Vagina (tissue), 2 donors: ENCODE measurements at places on chromosomes 2 and 18. TPM values are rescaled to one million over a fixed set of nuclear protein-coding genes. Genes with fewer than 3 reads are reported as not detected.

Gene CHRNA1
- not detected for total RNA-seq

- H3K27ac ChIP-seq = no peak overlapping the region
- H3K4me1 ChIP-seq = no peaks in the 10 kb centered on the region
- H3K36me3 ChIP-seq = no peaks in the 10 kb centered on the region
- no peaks in the 10 kb centered on the region for H3K27me3 ChIP-seq
- H3K4me3 ChIP-seq = no peak overlapping the region
These were observed 69.3 kb downstream of the MARCO start for GRCh38 chr2:119011162-119011909.

- DNase-seq = no peak
- H3K4me1 ChIP-seq = no peaks in the 10 kb centered on the region
- H3K36me3 ChIP-seq = no peaks in the 10 kb centered on the region
- H3K4me3 ChIP-seq = no peak overlapping the region
These were observed 110.3 kb upstream of the TTN start for GRCh38 chr2:178917555-178917954.

DNA sequence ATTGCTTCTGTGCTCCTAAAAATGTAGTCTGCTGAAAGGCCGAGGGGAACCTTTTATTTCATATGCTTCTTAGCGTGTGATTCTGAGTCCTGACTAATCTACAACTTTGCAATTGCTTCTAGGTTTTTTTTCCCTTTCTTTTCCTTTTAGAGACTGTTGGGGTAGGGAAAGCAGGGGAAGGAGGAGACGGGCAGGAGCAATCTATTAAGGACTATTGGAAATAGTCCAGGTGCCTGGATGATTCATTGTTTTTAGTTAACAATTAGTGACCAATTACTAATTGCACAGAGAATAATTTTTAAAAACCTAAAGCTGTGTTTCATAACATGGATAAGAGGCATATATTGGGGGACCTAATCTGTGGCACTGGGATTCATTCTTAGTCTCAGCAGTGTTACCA lies 49.4 kb upstream of the STON1 start:
- peak overlapping the region; percentile 11 for H3K27ac ChIP-seq
- H3K4me1 ChIP-seq = no peaks in the 10 kb centered on the region
- no peaks in the 10 kb centered on the region for H3K27me3 ChIP-seq

- no peak for DNase-seq
- no peaks in the 10 kb centered on the region for H3K27me3 ChIP-seq
- H3K27ac ChIP-seq = no peak overlapping the region
- no peaks in the 10 kb centered on the region for H3K4me1 ChIP-seq
- no peak overlapping the region for H3K4me3 ChIP-seq
- H3K36me3 ChIP-seq = no peaks in the 10 kb centered on the region
These were observed 58.8 kb upstream of the NOL4 start for GRCh38 chr18:34283506-34283905.

DNA sequence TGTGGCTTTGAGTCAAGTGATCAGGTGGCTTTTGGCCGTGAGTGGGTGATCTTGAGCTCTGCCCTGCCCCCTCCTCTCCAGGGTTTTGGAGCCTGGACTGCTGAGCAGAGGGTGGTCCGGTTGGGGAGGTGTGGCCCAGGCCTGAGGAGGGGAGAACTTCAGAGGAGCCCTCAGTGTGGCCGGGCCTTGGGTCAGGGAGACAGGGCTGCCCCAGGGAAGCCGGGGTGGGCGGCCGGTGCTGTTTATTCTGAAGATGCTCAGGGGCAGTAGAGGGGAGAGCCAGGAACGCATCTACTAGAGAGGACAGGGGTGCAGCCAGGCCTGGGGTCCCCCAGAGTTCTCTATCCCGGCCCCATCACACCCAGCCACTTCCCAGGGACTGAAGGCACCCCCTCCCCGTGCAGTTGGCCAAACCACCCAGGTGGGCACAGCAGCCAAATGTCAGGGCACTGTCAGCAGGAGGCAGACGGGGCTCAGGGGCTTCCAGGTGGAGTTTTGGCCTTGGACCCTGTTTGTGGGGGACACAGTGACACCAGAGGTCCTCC lies 963 bp downstream of the ERFE start:
- peaks cover 13% of the 10 kb centered on the region for H3K4me1 ChIP-seq
- H3K36me3 ChIP-seq = no peaks in the 10 kb centered on the region
- H3K4me3 ChIP-seq = no peak overlapping the region
